ENCODE measurements at places on chromosomes 13 and 19.

GRCh38 chr13:32403108-32403507, 24.8 kb downstream of the N4BP2L1 start:
- no peak for DNase-seq

DNA sequence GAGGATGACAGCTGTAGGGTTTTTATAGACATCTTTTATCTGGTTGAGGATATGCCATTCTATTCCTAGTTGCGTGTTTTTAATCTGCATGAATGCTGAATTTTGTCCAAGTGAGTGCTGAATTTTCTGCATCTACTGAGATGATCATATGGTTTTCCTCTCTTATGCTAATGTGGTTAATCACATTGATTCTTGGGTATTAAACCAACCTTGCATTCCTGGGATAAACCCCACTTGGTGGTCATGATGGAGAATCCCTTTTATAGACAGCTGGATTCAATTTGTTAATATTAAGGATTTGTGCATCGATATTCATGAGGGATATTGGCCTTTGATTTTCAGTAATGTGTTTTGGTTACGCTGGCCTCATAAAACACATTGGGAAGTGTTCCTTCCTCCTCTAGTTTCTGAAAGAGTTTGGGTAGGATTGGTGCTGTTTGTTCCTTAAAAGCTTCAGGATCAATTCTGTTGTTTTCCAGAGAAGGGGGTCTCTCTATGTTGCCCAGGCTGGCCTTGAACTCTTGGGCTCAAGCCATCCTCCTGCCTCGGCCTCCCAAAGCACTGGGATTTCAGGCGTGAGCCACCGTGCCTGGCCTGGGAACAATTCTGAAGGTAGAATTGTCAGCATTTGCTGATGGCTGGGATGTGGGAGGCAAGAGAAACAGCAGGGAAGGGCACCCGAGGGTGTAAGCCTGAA, 7.3 kb upstream of the LINGO3 start:
- no peak for DNase-seq

GRCh38 chr13:26983543-26984320, 187.9 kb downstream of the USP12 start:
- DNase-seq: no peak

DNA sequence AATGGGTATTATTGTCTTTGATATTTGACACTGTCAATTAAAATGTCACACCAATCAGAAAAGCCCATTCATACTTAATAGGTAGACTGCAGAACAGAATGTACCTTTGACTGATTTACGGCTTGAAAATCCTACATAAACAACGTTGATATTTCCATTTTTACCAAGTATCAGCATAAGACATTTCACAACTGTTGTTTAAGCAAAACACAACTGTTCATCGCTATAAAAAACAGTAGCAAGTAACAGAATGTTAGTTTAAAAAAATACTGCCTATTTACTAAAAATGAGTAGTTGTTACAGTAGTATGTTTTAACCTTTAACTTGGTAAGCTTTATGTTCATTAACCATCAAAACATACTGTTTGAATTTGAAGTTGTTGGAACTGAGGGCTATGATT, 1096.6 kb downstream of the PCDH17 start:
- no peak for DNase-seq

- DNase-seq: no peak
These were observed 166.1 kb downstream of the ITGBL1 start for GRCh38 chr13:101618440-101619187.

DNA sequence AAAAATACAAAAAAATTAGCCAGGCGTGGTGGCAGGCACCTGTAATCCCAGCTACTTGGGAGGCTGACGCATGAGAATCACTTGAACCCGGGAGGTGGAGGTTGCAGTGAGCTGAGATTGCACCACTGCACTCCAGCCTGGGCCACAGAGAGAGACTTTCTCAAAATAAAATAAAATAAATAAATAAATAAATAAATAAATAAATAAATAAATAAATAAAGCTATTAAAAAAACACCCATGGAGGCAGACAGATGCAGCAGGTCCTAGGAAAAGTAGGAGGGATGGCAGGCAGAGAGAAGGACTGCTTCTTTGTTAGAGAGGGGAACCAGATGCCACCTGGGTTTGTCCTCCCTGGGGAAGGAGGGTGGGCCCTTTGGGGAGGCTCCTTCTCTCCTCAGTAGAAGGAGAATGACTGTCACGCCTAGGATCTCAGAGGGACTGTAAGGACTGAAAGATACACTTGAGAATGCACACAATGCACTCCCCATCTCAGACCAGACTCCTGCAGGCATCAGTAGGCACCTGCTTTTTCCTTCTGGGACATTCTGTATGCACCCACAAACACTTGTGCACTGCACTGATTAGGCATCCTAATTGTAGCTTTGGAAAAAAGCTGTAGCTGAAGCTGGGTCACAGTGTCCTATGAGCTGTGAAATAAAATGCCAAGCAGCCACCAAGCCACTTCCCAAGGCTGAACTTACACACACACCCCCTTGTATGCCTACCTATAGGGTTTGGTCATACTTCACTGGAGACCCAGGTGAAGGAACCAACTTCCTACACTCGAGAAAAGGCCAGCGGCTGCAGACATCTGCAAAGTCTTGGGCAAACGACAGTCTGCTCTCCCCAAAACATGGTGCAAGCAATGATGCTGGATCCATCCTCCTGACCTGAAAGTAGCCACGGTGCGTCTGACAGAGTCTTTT, 18.9 kb upstream of the SLC35E1 start:
- DNase-seq: no peak

- DNase-seq: no peak
These were observed 571.6 kb downstream of the UQCRFS1 start for GRCh38 chr19:28641395-28641794.

- DNase-seq: no peak
These were observed 211.6 kb downstream of the SHISA2 start for GRCh38 chr13:25840261-25840660.

All from astrocyte of the hippocampus (primary cell).